ENCODE measurements at places on chromosomes 4 and X. TPM values are rescaled to one million over a fixed set of nuclear protein-coding genes. Genes with fewer than 3 reads are reported as not detected.

GRCh38 chr4:37453281-37453998 is 208.9 kb downstream of the NWD2 start:
- peaks cover 32% of the 10 kb centered on the region for H3K4me1 ChIP-seq
- H3K27ac ChIP-seq = peak overlapping the region; percentile 91
- peak overlapping the region; percentile 51 for H3K4me3 ChIP-seq
- H3K27me3 ChIP-seq = no peaks in the 10 kb centered on the region
- no peaks in the 10 kb centered on the region for H3K36me3 ChIP-seq

GRCh38 chr4:4864940-4865704 is 5.7 kb downstream of the MSX1 start:
- peaks cover 36% of the 10 kb centered on the region for H3K4me1 ChIP-seq
- peak overlapping the region; percentile 24 for H3K4me3 ChIP-seq
- peaks cover 100% of the 10 kb centered on the region for H3K27me3 ChIP-seq
- no peaks in the 10 kb centered on the region for H3K36me3 ChIP-seq
- DNase-seq = no peak

- H3K36me3 ChIP-seq = no peaks in the 10 kb centered on the region
- peak overlapping the region; percentile 95 for H3K27ac ChIP-seq
- no peak for DNase-seq
- peak overlapping the region; percentile 65 for H3K4me3 ChIP-seq
Observed at GRCh38 chr4:185424905-185425646, 688 bp downstream of the UFSP2 start.

GRCh38 chrX:18877469-18877868 is 106.4 kb downstream of the PHKA2 start:
- DNase-seq = no peak
- H3K4me1 ChIP-seq = no peaks in the 10 kb centered on the region
- no peak overlapping the region for H3K4me3 ChIP-seq
- H3K36me3 ChIP-seq = no peaks in the 10 kb centered on the region
- H3K27me3 ChIP-seq = no peaks in the 10 kb centered on the region
- no peak overlapping the region for H3K27ac ChIP-seq

DNA sequence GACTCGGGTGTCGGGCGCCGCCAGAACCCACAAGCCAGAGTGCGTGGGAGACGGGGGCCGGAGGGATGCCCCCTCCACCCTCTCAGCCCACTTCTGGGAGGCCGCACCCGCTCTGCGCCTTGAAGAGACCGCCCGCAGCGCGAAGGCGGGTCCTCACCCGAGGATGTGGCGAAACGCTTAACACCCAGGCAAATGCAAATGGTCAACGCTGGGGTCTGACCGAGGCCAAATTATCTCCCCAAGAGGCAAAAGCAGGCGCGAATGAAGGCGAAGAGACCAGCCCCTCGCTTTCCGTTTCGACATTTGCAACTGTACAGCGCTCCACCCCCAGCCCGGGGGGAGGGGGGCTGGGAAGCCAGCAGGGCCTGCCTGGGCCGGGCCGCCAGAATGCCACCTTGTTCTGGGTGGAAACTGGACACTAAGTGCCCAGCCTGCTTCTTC is 137.7 kb upstream of the ZIC3 start:
- peak; percentile 16 for DNase-seq
- H3K27ac ChIP-seq = no peak overlapping the region
- peaks cover 27% of the 10 kb centered on the region for H3K4me1 ChIP-seq
- no peaks in the 10 kb centered on the region for H3K36me3 ChIP-seq
- H3K27me3 ChIP-seq = peaks cover 64% of the 10 kb centered on the region
- H3K4me3 ChIP-seq = peak overlapping the region; percentile 45

DNA sequence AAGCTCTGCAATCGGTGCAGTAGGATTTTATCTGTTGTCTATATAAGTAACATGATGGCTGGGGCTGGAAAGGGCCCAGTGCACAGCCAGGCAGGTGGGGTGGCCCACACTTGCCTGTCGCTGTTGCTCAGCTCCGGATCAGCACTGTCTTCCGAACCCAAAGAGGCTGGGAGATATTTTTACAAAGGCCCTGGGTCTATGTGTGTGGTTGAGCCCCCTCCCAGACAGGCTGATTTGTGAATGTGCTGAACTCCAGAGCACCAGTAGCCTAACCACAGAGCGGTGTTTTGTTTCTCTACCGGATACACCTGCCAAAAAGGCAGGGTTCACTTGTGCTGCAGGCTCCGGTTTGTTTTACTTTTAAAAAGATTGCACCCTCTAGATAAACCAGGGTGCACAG is 33.5 kb upstream of the CHRNA9 start:
- H3K4me3 ChIP-seq = no peak overlapping the region
- peak overlapping the region; percentile 34 for H3K27ac ChIP-seq
- H3K4me1 ChIP-seq = no peaks in the 10 kb centered on the region
- no peaks in the 10 kb centered on the region for H3K27me3 ChIP-seq
- peak; percentile 72 for DNase-seq

DNA sequence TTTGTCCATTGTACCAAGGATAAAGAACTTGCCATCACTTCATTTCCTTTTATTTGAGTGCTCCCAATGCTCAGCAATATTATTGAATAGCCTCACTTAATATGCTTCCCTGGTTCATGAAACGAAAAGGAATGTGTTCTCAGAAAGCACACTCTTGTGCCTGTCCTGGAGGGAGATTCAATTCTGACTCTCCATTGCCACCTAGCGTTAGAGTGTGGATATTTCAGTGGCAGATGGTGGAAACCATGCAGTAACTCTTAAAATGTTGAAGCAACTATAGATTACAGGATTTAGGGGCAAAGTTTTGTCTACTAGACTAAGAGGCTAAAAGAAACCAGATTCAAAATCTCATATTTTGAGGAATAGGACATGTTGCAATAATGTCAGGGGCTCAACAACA is 36.0 kb downstream of the GAB3 start:
- H3K4me3 ChIP-seq = no peak overlapping the region
- no peaks in the 10 kb centered on the region for H3K27me3 ChIP-seq
- peaks cover 6% of the 10 kb centered on the region for H3K4me1 ChIP-seq
- DNase-seq = peak; percentile 78
- peaks cover 9% of the 10 kb centered on the region for H3K36me3 ChIP-seq
- no peak overlapping the region for H3K27ac ChIP-seq

GRCh38 chr4:153259661-153260060 is 55.4 kb downstream of the TRIM2 start:
- no peak overlapping the region for H3K27ac ChIP-seq
- H3K36me3 ChIP-seq = no peaks in the 10 kb centered on the region
- H3K4me3 ChIP-seq = no peak overlapping the region
- no peak for DNase-seq
- peaks cover 44% of the 10 kb centered on the region for H3K4me1 ChIP-seq

DNA sequence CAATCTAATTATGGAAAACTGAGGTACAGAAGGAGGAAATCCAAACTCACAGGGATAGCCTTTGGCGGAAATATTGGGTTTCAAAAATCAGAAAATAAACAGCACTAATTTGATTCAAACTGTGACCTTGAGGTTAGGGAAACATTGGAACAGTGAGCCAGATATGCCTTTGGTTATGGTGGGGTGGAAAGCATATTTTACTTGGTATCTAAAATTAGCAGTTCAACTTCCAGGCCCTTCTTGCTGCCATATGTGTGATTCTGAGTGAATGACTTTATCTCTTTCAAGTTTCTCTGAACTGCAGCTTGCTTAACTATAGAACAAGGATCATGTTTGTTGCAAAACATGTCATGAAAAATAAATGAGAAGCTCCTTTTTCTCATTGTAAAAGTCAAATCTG is 240.9 kb upstream of the VEGFC start:
- H3K4me3 ChIP-seq = no peak overlapping the region
- DNase-seq = no peak
- no peaks in the 10 kb centered on the region for H3K4me1 ChIP-seq
- H3K36me3 ChIP-seq = no peaks in the 10 kb centered on the region
- H3K27me3 ChIP-seq = no peaks in the 10 kb centered on the region
- H3K27ac ChIP-seq = no peak overlapping the region

- no peaks in the 10 kb centered on the region for H3K4me1 ChIP-seq
- H3K27ac ChIP-seq = no peak overlapping the region
- H3K27me3 ChIP-seq = peaks cover 5% of the 10 kb centered on the region
- H3K36me3 ChIP-seq = no peaks in the 10 kb centered on the region
Observed at GRCh38 chr4:44761306-44761705, 35.0 kb upstream of the GNPDA2 start.

DNA sequence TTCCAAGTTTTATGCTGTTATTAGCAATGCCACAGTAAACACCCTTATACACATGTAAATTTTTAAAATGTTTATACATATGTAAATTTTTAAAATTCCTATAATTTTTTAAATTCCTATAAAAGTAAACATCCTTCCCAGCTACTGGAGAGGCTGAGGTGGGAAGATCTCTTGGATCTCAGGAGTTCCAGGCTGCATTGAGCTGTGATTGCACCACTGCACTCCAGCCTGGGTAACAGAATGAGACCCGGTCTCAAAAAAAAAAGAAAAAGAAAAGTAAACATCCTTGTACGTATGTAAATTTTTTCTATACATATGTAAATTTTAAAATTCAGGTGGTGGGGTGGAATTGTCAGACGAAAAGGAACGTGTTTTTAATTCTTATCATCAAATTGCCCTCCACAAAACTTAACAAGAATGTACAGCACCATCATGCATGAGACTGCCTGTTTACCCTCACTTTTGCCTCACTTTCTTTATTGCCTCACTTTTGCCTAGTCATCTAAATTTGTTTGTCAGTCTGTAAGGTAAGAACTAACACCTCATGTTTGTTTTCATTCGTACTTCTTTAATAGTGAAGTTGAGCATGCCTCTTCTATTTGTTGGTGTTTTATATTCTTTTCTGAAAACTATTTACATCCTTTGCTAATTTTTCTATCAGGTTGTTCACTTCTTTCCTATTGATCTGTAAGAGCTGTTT is 8.0 kb downstream of the SLC7A3 start:
- no peak for DNase-seq
- H3K27me3 ChIP-seq = no peaks in the 10 kb centered on the region
- H3K4me1 ChIP-seq = no peaks in the 10 kb centered on the region
- no peaks in the 10 kb centered on the region for H3K36me3 ChIP-seq
- H3K4me3 ChIP-seq = no peak overlapping the region
- no peak overlapping the region for H3K27ac ChIP-seq

DNA sequence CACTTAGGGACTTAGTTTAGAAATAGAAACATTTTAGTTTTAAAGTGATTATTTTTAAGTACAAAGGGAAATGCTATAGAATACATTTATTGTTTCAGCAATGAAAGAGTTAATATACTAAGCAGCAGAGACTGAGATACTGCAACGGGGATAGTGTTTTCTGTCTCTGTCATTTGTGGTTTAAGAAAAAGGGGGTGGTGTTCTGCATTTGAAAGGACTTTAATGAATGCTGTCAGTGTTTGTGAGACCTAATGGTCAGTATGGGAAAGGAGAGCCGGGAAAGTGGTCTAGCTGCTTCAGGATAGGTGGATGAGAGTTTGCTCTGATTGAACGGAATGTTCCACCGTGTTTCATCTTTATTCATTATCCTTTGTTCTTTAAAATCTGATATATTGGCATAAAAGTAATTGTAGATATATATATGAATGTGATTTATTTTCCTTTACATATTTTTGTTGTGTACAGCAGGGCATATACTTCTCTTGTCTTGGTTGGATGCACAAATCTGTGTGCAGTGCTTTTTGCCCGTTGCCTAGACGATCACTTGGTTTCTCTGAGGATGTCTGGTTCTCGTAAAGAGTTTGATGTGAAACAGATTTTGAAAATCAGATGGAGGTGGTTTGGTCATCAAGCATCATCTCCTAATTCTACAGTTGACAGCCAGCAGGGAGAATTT is at the start of gene KLHL5:
KLHL5 (plus strand) TSS at position 139 of the 676 bp plus-strand sequence; CDS start at position 560, 421 bp downstream.
- no peaks in the 10 kb centered on the region for H3K36me3 ChIP-seq
- no peaks in the 10 kb centered on the region for H3K27me3 ChIP-seq
- no peak within 1 kb of the TSS for H3K4me3 ChIP-seq

Gene PPEF2
- total RNA-seq = not detected

Gene FAM9B
- not detected for total RNA-seq

Gene CXCL6
- not detected for total RNA-seq

Gene NAP1L3
- not detected for total RNA-seq

Gene VCX
- total RNA-seq = not detected

Gene GABRG1
- not detected for total RNA-seq

Gene DRD5
- total RNA-seq = not detected

Gene STK32B
- 4.7 TPM for total RNA-seq

Gene RAB40A
- not detected for total RNA-seq
